ENCODE measurements at places on chromosomes 1 and 21.
A peak's percentile ranks its signal among the peaks of the same experiment; 100 is the strongest.

GRCh38 chr1:153349363-153350320 is 1.0 kb upstream of the PGLYRP4 start:
- DNase-seq: no peak

DNA sequence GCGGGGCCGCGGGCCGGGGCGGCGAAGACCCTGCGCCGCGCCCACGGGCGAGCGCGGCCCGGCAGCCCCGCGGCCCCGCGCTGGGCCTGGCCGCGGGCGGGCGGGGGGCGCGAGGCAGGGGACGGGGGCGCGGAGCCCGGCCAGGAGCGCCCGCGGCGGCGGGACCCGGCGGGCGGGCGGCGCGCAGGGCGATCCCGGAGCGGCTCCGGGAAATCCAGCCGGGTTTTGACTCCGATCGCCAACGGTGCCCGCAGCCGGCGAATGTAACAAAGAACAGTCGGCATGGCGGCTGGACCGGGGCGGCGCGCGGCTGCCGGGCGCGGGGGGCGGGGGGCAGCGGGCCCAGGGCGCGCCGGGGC is 334 bp downstream of the PRDM15 start:
- peak; percentile 71 for DNase-seq

- no peak for DNase-seq
These were observed 3.3 kb downstream of the IFNGR2 start for GRCh38 chr21:33406493-33406892.

- DNase-seq: no peak
These were observed 109.1 kb downstream of the HHAT start for GRCh38 chr1:210437781-210438180.

DNA sequence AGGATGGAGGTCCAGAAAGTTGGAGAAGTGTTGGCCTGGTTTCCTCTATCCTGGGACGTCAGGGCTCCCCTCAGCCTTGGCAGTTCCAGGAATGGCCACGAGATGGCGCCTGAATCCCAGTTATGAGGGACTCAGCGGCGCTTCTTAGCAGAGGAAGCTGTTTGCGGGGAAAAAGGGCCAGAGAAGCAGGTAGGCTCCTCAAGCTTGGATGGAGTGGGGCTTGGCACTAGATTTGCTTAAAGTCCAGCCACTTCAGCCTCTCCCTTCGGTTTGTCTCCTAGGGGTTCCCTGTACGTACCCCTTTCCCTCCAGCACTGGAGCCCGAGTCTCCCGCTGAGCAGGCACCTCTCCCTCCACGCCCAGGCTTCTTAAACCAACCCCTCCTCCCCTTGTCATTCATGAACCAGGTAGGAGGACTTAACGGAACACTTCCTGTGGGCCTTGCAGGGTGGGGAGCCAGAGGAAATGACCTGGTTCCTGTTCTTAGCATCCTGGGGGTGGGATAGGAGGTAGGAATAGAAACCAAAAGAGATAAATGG is 32.0 kb upstream of the TENT5B start:
- peak; percentile 77 for DNase-seq

- DNase-seq: no peak
These were observed 69.0 kb upstream of the DEPDC1 start for GRCh38 chr1:68565923-68566322.

GRCh38 chr21:33825915-33826314 is 89.7 kb downstream of the ATP5PO start:
- no peak for DNase-seq

GRCh38 chr1:78048446-78048845 is 2.7 kb downstream of the GIPC2 start:
- DNase-seq: no peak

DNA sequence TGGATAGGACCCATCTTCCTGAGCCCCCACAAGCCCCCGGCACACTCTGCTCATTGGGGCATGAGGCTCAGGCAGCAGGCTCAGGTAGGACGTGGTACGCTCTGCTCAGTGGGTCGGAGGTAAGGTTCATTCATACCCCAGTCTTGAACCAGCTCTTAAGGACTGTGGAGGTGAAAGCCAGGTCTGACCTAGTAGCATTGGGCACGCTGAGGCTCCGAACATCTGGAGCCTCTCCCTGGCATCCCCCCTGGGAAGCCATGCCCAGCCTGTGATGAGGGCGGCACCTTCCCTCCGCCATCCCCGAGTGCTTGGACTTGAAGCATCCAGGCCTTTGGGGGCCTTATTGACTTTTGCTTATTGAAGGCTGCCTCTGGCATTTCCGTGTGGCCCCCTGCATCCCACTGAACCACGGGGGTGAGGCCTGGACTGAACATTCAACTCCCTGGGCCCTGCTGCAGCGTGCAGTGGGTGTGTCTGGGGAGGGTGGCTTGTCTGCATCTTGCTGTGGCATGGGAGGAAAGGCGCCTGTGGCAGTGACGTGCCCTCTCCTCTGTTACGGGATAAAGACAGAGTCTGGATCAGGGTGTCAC is 50.0 kb downstream of the FAAP20 start:
- no peak for DNase-seq

DNA sequence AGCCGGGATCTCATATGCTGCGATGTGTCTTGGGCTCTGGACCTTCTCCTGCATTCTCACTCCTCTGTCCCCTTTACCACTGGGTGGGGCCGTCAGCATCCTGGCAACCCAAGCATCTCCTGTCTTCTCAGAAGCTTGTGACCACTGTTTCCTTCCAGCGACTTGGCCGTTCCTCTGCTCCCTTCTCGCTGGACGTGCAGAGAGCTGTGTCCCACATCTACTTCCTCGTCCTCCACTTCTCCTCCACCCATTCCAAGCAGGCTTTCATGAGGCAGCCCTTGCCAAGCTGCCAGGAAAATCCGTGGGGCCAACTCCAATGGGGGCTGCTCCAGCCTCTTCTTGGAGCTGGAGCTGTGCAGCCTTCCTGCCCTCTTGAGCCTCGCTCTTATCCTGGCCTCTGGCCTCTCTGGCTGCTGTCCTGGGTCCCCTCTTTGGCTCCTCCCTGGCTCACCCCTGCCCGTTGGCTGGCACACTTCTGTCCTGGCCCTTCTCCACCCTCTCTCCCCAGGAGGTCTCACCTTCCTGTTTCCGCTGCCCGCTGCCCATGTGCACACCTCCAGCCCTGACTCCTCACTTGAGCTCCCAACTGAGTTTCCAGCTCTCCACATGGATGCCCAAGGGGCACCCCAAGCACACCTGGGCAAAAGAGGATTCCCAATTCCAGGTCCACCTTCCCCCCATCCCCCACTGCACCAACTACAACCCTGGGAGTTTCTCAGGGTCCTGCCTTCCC is 8.7 kb downstream of the FAM131C start:
- no peak for DNase-seq

DNA sequence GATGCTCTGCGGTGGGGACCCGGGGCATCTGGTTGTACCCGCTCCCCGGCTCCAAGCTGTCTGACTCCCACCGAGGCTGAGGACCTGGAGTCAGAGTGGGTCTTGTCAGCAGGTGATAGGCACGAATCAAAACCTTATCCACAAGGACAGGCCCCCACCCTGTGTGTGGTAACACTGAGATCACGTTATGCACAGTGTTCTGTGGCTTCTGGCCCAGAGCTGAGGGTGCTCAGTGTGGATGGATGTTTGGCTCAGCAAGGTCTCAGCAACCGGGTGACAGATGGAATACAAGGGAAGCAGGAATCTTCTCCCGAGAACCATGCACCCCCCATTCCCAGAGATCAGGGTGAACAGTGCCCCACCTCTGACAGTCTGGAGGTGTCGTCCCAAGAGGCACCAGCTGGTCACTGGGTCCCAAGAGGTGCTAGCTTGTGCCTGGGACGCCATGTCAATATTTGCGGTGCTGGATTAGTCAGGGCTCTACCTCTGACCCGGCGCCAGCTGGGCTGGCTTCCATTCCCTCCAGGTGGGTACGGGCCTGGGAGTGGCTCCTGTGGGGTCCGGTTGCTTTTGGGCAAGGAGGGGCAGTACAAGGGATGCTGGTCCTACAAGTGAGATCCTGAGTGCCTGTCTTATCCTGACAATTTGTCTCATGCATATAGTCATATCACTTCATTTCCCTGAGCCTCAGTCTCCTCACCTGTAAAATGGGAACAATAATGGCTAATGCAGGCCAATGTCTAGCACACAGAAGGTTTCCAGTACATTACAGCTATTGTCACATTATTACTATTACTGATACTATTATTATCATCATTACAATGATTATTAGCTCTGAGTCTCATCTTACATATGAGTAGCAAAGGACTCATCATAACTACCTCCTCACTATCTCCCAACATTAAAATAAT is 957 bp downstream of the CAPN9 start:
- DNase-seq: no peak

DNA sequence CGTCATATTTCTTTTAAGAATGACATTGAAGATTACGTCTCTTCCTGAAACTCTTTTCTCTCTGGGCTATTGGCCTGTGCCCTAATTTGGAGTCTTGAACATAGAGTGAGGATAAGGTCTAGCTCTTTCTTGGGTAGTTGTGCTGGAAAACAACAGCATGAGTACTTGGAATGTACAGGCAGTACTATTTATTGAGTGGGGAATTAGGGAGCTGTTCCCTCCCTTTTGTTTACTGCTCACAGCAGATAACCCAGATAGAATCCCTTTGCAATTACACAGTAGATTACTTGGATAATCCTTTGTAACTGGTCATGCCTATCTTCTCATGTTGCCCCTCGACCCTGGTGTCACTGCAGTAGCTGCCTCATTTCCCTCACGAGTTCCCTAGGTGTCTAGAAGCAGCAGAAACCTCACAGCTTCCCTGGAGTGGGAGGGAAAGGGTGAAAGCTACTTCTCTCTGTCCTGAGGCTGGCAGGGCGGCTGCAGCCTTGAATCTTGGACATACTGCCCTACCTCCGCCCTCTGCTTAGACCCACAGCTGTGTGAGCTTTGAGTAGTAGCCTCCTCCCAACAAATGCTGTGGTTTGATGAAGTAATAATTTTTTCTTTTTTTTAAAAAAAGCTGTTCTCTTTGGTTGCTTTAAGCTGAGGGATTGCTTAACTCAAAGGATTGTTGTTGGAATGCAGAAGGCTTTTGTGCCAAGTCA is 70.6 kb downstream of the FGGY start:
- DNase-seq: no peak

DNA sequence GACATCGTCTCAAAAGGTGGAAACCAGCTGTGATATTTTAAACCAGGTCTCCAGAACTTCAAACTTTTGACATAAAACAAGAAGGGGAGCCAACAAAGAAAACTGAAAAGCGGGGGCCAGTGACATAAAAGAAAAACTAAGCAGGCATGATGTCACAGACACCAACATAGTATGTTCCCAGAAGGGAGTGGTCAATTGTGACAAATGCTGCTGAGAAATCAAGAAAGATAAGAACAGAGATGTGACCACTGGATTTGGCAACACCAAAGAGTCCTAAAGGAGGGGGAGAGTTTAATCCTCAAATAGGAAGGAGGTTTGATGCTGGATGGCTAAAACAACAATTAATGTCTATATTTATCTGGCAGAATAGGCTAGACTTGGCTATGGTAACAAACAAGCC is 2.3 kb upstream of the RNF19B start:
- DNase-seq: no peak

- peak; percentile 57 for DNase-seq
These were observed 6.7 kb upstream of the RNASEL start for GRCh38 chr1:182595641-182596240.

- DNase-seq: no peak
These were observed 33.0 kb upstream of the ZBTB8B start for GRCh38 chr1:32431736-32432400.

DNA sequence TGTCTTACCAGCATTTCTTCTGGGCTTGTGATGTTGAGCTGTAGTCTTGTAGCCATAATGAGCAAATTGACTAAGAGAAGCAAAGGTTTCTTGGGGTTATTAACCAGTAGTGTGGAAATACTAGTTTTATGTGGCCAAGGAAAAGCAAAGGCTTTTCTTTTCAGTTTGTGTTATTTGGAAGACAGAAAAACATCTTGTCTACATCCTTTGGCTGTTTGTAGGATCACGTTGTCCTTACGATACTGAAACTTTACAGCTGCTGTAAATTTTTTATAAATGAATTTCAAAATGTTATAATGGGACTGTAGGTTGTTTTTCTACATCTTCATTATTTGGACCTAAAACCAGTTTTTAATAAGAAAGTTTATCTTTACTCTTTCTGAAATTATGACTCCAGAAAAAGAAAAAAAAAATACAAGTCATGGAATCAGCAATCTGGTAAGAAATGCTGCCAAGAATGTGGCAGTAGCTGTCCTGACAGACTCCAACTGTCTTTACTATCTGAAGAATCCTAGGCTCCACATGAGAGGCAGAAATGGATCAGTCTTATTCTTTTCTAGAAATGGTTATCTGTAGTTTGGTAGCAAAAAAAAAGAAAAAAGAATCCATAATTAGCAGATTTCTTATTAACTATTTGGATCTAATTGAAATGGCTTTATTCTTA is 41.6 kb upstream of the QSOX1 start:
- no peak for DNase-seq
